ENCODE measurements at places on chromosomes 3 and 15.

GRCh38 chr15:70432924-70433495 lies 330.3 kb downstream of the UACA start:
- DNase-seq, result no peak

DNA sequence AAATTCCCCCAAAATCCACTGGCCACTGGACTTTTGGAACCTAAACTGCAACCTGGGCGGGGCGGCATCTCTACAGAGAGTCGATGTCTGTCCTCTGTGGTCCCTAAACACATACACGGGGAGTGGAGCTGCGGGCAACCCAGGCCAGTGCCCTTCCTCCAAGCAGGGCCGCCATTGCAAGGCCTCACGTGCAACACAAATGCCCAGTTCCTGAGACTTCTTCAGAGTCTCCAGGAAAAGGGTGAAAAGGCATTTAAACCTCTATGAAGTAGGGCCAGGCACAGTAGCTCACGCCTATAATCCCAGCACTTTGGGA lies 4.9 kb downstream of the MUC4 start:
- DNase-seq, result no peak

GRCh38 chr15:58016581-58017175 lies 48.8 kb downstream of the ALDH1A2 start:
- no peak for DNase-seq

GRCh38 chr3:5079761-5080160 lies 42.3 kb upstream of the ARL8B start:
- no peak for DNase-seq

DNA sequence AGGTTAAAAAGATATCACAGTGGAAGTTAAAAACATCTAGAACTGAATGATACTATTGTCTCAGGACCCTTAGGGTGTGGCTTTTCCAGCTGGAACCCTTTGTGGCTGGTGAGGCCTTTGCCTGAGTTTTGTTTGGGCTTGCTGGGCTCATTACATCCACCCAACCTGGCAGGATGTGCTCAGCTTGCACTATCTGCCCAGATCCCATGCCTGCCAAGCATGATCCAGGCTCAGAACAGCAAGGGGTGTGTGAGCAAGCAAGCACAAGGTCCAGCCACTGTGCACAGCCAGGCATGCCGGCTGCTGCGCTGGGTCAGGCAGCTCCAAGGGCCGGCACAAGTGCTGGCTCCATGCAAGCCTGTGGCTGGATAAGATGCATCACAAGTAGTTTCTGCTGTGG lies 512.7 kb upstream of the CDIN1 start:
- DNase-seq, result no peak

GRCh38 chr3:188749010-188749617 lies 422.7 kb upstream of the TPRG1 start:
- DNase-seq, result peak; percentile 17

- no peak for DNase-seq
Observed at GRCh38 chr15:55661428-55661827, 73.3 kb upstream of the PYGO1 start.

DNA sequence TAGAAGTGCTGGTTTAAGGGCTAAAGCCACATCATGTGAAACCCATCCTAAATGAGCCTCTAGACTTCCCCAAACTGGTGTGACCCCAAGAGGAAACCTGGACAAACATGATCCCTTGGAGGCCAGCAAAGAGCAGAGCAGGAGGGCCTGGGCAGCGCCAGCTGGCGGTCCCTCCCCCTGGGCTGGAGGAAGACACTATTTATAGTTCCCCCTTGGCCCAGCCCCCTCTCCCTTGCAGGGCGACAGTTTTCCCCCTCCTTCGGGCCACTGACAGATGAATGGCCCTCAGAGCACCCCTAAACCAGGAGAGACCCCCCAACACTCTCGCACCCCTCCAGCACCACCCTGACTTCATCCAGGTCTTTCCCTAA lies 2.9 kb downstream of the UCN2 start:
- DNase-seq, result no peak

GRCh38 chr3:137217733-137218132 lies 259.9 kb downstream of the IL20RB start:
- DNase-seq, result no peak

DNA sequence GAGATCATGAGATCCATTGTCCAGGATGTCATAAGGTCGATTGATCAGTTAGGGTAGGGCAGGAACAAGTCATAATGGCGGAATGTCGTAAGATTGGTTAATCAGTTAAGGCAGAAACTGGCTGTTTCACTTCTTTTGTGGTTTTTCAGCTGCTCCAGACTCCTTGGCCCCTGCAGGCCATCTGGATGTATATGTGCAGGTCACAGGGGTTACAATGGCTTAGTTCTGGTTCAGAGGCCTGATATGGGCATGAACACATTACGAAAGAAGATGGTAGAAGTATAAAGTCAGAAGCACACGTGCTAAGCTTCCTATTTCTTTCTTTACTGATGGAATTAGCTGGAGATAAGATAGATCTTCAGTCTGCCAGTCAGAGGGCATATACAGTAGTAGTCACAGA lies 315.4 kb upstream of the LRRC3B start:
- no peak for DNase-seq

- no peak for DNase-seq
Observed at GRCh38 chr3:189204167-189204866, 32.5 kb downstream of the TPRG1 start.

GRCh38 chr3:4687167-4687566 lies 194.0 kb downstream of the ITPR1 start:
- DNase-seq, result no peak

- peak; percentile 28 for DNase-seq
Observed at GRCh38 chr3:62188681-62189375, 184.5 kb downstream of the FEZF2 start.

GRCh38 chr3:123373474-123373987 lies 75.4 kb downstream of the ADCY5 start:
- no peak for DNase-seq

GRCh38 chr3:46716461-46717441 lies 918 bp downstream of the PRSS50 start:
- no peak for DNase-seq

- no peak for DNase-seq
Observed at GRCh38 chr15:91879158-91879557, 25.6 kb downstream of the SLCO3A1 start.

DNA sequence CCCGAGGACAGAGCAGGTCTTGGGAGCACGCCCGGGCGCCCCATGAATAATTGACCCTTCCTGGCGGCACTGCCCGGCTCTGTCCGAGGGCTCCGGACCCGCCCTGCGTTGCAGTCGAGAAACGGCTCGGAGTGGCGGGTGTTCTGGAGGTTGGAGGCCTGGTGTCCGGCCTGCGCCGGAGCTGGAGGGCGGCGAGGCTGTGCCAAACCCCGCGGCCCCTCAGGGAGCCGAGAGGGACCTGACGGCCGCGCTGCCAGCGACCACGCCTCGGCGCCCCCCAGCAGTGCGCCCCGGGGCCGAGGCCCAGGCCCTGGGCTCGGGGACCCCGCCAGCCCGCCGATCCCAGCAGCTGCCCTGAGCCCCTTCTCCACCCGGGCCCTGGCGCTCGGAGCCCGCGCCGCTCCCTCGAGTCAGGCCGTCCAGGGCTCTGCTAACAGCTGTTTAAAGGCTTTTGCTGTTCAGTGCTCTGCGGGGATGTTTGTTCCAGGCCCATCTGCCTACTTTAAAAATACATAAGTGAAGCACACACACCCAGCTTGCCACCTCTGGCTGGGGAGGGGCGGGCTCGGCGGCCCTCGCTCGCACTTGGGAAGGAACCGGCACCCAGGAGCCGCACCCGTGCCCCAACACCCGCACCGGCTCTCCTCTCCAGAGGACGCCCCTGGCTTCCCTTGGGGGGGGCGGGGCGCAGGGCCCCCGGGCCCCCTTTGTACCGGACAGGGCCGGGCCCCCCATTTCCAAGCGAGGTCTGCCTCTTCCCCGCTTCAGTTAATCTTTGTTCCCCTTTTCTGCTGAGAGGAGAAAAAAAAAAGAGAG lies 730 bp upstream of the ZNF710 start:
- no peak for DNase-seq

- DNase-seq, result no peak
Observed at GRCh38 chr3:129161860-129162271, 1.0 kb upstream of the ISY1 start.

GRCh38 chr3:33099109-33099645 lies 2.2 kb upstream of the GLB1 start:
- DNase-seq, result no peak

DNA sequence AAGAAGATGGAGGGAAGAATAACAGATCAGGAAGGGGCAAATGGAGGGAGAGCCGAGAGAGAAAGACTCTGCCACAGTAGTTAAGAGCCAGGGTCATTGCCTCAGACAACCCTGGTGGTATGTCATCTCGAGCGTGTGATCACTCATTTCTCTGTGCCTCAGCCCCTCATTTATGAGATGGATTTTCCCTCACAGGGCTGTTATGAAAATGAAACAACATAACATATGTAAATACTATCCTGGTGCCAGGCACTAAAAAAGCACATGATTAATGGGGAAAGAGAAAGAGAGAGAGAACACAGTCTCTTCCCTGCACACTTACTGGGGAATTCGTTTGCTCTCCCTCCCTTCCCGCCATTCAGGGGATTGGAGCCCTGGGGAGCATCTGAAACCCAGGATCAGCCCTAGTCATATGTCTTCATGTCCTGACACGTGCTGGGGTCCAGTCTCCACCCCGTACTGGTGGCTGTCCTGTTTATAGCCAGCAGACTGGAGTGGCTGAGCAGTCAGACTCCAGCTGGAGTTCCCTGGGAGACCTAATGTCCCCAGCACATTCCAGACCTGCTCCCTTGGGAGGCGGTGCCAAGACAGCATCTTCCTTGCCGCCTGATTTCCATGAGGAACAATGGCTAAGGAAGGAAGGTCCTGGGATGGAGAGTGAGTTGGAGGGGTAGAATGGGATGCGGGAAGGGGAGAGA lies 14.7 kb upstream of the AMOTL2 start:
- DNase-seq, result no peak

Measured in stimulated activated CD8-positive, alpha-beta memory T cell treated with anti-CD3 and anti-CD28 coated beads, Interleukin-4, amount 100 ng/mL, for 1 hour (primary cell).